Glutamatergic neuron (in vitro differentiated cells): ENCODE measurements at places on chromosomes 7 and 10. TPM values are rescaled to one million over a fixed set of nuclear protein-coding genes. Genes with fewer than 3 reads are reported as not detected.

Gene PILRA
- total RNA-seq = 12.5 TPM

Gene TRPV5
- 0.15 TPM for total RNA-seq

Gene DNAH11
- total RNA-seq = 0.22 TPM

Gene VAX1
- total RNA-seq = 0.27 TPM

Gene FAM24B
- 15.9 TPM for total RNA-seq

Gene OPALIN
- not detected for total RNA-seq

Gene CYP3A4
- total RNA-seq = not detected

Gene RGS10
- total RNA-seq = 311 TPM

Gene C10orf62
- not detected for total RNA-seq

Gene WASHC2C
- total RNA-seq = 86.6 TPM

Gene MYH16
- total RNA-seq = not detected

Gene TEX36
- not detected for total RNA-seq

Gene LEP
- total RNA-seq = not detected

Gene SFRP5
- total RNA-seq = not detected

Gene ZNF365
- total RNA-seq = 0.76 TPM

Gene FAM25G
- not detected for total RNA-seq

Gene MUC12
- total RNA-seq = 1.0 TPM
